Pancreas (tissue), 10 donors: ENCODE measurements at places on chromosomes 3 and 15. TPM values are rescaled to one million over a fixed set of nuclear protein-coding genes. Genes with fewer than 3 reads are reported as not detected.
A peak's percentile ranks its signal among the peaks of the same experiment; 100 is the strongest.

The GP5 gene
- total RNA-seq, result not detected

The CYP8B1 gene
- total RNA-seq, result 0.22 TPM

The CNTN4 gene
- total RNA-seq, result 3.2 TPM

The SUSD5 gene
- 0.08 TPM for total RNA-seq

The PPP2R3A gene
- 4.1 TPM for total RNA-seq

The TEX55 gene
- not detected for total RNA-seq

The ADAMTS17 gene
- total RNA-seq, result 6.9 TPM

The OR5K1 gene
- total RNA-seq, result not detected

- no peak for DNase-seq
Observed at GRCh38 chr3:160184655-160185054, 40.6 kb upstream of the C3orf80 start.

- DNase-seq, result no peak
Observed at GRCh38 chr15:92158426-92158825, 235.3 kb upstream of the ST8SIA2 start.

DNA sequence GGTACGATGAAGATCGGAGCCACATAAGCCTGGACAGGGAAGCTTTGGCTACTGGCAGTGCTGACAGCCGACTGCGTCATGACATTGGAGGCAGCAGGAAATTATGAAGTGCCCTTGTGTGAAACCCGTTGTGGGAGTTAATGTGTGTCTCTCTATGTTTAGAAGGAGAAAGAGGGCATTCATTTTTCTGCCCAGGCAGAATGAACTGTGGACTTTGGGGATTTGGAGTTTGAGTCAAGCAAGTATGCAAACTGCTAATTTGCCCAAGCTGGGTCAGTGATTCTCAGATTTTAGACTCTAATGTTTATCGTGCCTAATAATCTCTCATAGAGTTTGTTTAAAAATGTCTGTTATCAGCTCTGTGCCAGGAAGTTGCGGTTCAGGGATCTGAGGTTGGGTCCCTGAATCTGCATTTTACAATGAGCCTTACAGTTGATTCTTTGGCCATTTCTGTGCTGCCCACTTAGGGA is 5.6 kb downstream of the CTXND1 start:
- no peak for DNase-seq

DNA sequence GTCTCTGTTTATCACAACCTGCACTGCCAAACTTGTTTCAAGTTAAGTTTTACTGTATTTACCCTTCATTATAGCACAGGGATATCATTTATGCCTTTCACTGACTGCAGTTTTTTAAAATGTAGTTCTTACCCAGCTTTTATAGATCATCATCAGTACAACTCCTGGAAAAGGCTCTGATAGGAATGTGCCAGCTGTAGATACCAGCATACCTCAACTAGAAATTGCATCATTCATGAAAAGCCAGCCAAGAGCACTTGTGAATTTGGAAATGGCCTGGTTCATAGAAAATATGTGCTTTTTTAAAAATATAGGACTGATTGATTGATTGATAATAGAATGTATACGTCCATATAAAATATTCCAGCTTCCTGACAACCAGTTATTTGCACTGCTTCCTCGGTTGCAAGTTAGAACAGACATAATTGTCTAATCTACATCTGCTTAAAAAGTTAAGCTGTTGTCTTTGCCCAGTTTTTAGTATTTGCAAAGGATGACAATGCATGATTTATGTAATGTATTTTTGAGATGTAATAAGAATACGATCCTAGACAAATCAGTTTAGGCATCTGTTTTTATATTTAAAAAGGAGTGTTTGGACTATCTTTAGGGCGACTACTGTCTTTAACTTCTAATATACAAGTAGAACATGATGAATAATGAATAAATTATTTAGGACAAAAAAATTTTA is 58.5 kb downstream of the DCUN1D1 start:
- DNase-seq, result no peak

DNA sequence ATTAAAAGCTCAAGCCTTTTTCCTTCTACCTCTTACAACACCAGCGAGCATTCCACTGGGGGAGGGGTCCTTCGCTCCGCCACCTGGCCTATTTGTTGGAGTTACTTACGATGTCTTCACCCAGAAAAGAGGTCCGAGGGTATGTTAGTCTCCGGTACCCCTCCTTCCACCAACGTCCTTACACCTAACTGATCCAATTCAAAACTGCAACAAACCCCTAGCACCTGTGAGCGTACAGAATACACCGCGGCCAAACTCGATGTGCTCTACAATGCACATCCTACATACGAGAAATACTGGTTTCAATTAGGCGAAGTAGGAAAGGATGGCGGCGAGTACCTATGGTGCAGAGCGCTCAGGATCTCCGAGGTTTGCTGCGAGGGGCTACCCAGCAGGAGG is 944 bp downstream of the SLITRK3 start:
- peak; percentile 35 for DNase-seq

DNA sequence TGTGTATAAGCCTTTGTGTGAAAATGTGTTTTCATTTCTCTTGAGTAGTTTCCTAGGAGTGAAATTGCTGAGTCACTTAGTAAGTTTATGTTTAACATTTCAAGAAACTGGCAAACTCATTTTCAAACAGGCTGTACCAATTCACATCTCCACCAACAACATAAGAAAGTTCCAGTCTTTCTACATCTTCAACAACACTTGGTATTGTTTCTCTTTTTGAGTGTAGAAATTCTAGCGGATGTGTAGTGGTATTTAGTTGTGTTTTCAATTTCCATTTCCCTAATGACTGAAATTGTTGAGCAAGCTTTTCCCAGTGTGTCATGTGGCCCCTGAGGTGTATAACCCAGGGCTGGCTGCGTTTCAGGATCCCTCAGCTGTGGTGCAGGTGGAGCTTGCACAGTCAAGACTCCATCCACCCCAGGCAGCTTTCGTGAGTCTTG is 258.5 kb downstream of the PDCD6IP start:
- no peak for DNase-seq

DNA sequence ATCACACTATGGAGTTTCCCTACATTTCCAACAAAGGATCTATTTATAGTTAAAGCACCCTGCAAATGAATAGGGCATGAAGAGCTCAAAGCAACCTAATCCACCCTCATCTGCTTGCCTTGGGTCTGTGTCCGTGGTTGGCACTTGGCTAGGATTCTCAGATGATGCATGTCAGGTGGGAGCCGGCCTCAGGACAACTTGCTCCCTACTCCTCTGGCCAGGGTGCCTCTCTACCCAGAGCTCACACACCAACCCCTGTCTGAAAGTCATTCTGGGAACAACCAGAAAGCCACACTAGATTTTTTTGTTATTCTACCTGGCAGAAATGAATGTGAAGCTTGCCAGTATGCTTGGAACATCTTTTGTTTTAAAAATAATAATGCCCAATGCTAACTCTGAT is 13.2 kb downstream of the ARHGEF3 start:
- DNase-seq, result no peak

- no peak for DNase-seq
Observed at GRCh38 chr15:35151782-35152181, 66.7 kb upstream of the NANOGP8 start.

DNA sequence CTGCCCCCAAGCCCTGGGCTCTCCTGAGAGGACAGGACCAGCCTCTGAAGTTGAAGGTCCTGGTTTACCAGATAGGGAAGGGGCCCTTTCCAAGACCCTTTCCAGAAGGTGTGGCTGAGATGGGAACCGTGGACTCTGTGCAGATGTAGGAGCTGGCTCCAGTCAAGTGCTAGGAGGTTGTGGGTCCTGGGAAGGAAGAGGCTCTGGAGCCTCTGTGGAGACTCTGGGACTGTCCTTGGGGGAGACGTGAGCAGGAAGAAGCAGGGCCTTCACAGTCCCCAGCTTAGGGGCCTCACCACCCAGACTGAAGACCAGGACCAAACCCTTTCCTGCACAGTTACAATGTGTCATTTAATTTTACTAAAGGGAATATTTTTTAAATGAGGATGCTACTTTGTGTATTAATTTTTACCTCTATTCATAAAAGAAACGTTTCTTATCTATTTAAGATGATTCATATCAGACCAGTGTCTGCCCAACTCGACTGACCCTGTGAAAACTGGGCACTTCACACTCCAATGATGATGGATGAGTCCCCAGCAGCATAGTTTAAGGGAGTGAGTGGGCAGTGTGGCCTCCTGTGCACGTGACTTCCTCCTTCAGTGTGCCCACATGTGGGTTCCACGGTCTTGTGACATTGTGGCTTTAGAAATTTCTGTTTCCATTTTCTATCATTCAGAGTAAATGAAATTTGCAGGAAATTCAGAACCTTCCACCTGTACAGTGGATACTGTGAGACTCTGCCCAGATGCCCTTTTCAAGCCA is 10.9 kb downstream of the CCR5AS start:
- DNase-seq, result no peak

DNA sequence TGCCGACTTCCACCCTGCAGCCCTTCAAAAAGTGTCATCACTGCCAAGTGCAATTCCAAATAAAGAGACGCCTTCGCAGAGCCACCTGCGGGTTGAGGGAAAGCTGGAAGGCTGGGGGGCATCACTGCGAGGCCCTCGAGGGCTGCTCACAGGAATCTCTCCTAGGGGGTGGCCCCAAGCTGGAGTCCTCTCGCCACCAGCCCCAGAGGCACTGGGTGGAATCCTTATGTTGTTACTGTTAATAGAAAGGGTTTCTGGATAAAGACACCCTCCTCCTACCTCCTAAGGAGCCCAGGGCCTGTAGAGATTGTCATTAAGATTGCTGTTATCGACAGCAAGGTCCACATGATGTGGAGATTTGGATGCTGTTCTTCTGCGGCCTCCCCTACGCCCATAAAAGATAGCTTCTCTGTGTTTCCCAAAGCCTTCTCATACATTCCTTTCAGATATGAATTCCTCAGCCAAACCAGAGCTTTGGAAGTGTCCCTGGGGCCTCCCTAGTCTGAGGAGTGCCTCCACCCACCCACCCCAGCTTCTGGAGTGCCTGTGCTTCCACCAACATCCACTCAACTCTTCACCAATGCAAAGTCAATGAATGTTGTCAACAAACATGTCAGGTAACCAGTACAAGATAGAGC is 512.7 kb downstream of the SHQ1 start:
- DNase-seq, result no peak

- DNase-seq, result no peak
Observed at GRCh38 chr3:69462022-69462825, 76.3 kb upstream of the FRMD4B start.

DNA sequence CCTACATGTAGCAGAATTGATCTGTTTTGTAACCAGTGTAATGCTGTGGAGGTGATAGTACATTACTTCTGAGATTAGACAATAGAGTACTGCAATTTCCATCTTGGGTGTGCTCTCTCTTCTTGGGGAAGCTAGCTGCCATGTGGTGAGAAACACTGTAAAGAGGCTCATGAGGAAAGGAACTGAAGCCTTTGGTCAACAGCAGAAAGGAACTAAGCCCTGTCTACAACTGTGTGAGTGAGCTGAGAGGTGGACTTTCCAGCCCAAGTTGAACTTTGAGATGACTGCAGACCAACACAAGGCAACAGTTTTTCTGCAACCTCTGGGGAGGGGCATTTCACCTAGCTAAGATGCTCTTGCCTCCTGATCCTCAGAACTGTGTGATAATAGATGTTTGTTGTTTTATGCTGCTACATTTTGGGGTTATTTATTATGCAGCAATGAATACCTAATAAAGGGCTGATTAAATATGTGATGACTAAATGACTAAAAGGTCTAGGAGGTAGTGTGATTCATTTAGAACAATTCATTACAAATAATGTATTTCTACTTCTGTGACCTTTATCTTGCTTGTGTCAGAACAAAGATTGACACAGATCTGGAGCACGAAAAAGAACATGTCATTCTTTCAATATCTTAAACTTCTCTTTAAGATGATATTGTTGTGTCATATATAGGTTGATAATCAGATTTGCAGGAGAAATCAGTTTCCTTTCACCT is 121.6 kb upstream of the THRB start:
- DNase-seq, result no peak

- peak; percentile 46 for DNase-seq
Observed at GRCh38 chr3:13213911-13214846, 140.9 kb upstream of the IQSEC1 start.

DNA sequence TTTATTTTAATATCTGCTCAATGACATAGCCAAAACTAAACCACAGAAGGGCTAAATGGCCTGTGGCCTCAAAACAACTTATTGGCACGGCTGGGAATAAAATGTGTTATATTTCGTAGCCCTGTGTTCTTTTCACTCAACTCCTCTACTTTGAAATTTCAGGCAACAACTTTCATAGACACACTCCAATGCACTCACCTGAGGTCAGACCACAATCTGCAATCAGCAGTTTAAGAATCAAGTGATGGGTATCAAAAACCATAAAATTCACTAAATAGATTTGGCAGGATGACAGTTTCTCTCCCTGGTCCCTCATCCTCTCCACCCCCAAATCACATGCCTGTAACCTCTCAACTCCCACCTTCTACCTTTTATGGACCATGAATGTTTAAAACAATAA is 2.0 kb upstream of the CD200R1 start:
- no peak for DNase-seq

- no peak for DNase-seq
Observed at GRCh38 chr3:45002720-45003119, 23.4 kb upstream of the CLEC3B start.

- DNase-seq, result no peak
Observed at GRCh38 chr3:32696523-32696922, 11.5 kb downstream of the CNOT10 start.

- DNase-seq, result no peak
Observed at GRCh38 chr3:185931777-185932612, 5.8 kb downstream of the TRA2B start.

GRCh38 chr15:91849749-91850161 is 3.8 kb upstream of the SLCO3A1 start:
- DNase-seq, result no peak

DNA sequence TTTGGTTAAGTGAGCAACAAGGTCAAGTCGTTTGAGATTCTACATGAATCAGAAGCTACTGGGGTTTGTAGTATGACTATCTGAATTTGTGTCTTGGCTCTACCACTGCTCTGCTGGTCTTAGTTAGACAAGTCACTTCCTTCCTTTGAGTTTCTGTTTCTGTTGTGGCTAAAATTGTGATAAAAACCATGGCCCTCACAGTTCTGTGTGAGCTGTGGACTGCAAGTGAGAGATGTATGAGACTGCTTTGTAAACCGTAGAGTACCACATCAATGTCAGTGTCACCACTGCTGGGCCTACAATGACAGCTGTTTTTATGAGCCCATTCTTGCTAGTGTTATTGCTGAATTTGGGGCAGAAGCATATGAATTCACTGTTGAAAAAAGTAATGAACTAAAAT is 32.7 kb downstream of the RARB start:
- DNase-seq, result no peak

GRCh38 chr15:93173369-93173768 is 84.4 kb upstream of the RGMA start:
- no peak for DNase-seq

- DNase-seq, result no peak
Observed at GRCh38 chr15:58608711-58609110, 140.8 kb downstream of the ADAM10 start.

GRCh38 chr15:86036243-86036642 is 43.4 kb upstream of the AGBL1 start:
- DNase-seq, result no peak

GRCh38 chr3:49721596-49721895 is 2.1 kb upstream of the AMIGO3 start:
- DNase-seq, result no peak

DNA sequence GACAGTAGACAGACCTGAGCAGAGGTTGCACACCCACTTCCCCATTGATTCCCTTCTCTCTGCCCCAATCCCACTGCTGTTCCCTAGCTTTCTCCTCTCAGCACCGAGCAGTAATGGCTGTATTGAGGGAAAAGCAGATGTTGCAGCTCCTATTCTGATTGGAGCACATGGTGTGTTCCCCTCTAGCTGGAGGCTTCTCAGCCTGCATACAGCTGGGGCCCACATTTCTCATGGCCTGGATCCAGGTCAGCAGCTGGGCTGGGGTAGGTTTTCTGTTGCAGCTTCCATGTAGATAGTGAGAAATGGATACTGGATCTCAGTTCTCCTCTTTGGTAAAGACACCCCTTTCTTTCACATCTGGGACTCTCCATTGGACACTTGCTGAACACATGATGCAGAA is 50.1 kb downstream of the RYR3 start:
- no peak for DNase-seq
